ENCODE measurements at places on chromosomes 7 and 10.

GRCh38 chr10:8312781-8313180 is 258.3 kb downstream of the GATA3 start:
- no peak for DNase-seq

DNA sequence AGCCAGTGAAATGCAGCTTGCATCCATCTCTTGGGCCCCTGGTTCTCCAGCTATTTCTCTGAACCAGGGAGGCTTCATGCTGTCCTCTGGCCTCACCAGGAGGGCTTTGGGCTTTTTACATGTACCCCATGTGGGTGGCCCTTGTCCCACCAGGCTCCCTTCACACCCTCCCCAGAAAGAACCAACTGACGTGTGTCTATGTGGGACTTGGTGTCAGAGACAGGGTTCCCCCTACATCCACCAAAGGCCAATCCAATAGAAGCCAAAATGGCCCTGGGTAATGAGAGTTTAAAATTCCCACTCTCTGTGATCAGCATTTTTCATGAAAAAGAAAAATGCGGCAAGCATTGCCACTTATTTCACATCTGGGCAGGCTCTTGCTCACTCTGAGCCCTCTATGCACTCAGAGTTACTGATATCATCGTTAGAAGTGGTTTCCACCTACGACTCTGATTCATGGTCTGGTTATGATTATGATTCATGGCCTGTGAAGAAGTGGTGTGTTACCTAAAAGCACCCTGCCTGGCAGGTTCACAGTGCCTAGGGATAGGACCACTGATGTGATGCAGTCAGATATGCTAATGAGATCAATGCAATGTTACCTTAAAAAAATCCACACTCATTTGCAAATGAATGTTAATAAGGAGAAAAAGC is 133.5 kb downstream of the BUB3 start:
- no peak for DNase-seq

- no peak for DNase-seq
Measured at GRCh38 chr7:134925766-134926165, 60.5 kb upstream of the AGBL3 start.

- DNase-seq = no peak
Measured at GRCh38 chr10:3036155-3037021, 31.0 kb upstream of the PFKP start.

DNA sequence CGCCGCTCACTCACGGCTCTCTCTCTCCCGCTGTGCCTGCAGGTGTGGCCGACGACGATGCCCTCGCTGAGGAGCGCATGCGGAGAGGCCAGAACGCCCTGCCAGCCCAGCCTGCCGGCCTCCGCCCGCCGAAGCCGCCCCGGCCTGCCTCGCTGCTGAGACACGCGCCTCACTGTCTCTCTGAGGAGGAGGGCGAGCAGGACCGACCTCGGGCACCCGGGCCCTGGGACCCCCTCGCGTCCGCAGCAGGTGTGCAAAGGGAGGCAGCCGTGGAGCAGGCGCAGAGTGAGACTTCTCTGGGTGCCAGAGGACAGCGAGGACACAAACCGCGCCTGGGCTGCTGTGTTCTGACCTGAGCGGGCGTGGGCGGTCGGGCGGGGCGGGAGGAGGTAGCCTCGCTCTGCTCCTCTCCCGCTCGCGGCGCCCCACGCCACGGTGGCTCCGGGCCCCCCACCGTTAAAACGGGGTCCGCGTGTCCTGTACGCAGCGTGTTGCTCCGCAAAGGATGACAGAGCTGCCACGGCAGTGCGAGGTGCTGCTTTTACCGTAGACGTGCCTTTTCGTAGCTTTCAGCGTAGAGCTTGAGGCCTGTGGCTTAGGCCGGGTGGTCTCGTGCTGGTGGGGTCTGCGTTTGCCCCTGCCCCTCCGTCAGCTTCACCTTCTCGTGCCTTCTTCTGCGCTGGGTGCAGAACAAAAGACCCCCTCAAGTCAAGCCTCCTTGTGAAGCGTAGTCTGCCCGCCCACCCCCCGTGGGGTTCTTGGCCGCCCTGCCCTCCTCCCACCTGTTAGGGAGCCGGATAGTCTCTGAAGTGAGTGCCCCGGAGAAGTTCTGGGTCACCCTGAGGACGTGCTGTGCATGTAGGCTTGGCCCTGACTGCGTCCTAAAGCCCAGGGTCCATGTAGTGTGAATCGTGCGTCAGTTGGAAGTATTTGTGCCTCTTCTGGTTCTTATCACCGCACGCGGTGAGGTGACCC is 73.2 kb downstream of the DNAJB6 start:
- no peak for DNase-seq

DNA sequence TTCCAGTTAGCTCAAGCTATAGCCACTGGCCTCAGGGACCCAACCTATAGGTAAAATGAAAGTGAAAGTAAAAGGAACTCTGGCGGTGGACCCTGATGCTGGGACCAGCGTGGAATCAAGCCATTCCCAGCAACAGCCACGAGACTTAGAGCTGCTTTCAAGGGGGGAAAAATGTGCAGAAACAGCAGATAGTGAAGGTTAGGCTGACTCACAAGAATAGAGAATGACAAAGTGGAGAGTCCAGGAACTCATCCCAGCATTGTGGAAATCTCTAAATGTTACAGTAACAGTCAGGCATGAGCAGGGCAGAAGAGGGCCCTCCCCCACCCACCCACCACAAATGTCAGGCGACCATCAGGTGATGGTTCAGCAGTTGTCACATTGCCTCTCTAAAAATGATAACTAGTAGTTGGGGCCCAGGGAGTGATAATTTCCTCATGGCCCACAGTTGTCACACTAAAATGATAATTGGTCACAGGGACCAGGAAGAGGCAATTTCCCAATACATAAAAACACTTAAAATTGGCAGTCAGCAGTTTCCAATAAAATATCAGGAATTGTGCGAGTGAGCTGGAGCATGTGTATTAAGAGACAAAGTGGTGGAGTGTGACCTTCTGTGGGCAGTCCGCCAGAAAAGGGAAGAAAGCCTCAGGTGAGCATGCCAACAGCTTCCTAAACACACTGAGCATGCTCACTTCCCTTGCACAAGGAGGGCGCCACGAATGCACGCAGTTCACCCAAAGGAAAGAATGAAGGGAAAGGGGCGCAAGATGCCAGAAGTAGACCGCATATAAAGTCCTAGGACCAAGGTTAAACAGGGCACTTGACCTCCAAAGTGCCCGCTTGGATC is 129.8 kb upstream of the PPP1R3A start:
- no peak for DNase-seq

GRCh38 chr10:101841826-101842225 is 1.8 kb downstream of the KCNIP2 start:
- no peak for DNase-seq

DNA sequence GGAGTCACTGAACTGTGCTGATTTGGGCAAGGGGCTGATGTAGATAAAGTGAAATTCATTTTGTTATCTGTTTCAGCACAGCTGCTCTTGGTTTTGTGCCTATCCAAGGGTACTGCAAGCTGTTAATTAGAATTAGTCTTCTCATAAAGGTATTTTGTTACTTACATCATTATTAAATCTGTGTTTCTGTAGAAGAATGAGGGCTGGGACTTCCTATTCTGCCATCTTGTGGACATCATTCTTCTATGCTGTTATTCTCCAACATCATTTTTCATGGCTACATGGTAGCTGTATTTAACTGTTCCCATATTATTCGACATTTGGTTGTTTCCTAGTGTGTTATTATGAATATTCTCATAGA is 76.2 kb upstream of the CCDC71L start:
- DNase-seq = no peak

DNA sequence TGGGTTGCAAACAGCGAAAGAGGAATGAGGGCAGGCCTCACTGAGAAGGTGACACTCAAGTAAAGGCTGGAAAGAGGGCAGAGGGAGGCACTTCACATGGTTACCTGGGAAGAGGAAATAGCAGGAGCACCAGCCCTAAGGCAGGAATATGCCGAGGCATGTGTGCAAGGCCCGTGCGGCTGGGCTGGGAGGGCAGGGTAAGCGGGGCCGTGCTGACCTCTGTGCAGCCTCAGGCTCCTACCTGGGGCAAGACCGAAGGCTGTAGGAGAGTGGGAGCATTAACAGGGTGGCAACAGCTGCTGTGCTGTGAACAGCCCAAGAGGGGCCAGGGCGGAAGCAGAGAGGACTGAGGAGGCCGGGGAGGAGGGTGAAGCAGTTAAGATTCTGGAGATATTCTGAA is 24.0 kb upstream of the SH3PXD2A start:
- DNase-seq = no peak

GRCh38 chr7:100682228-100682741 is 8.7 kb downstream of the GNB2 start:
- no peak for DNase-seq

- DNase-seq = no peak
Measured at GRCh38 chr10:30098629-30099028, 39.2 kb upstream of the JCAD start.

DNA sequence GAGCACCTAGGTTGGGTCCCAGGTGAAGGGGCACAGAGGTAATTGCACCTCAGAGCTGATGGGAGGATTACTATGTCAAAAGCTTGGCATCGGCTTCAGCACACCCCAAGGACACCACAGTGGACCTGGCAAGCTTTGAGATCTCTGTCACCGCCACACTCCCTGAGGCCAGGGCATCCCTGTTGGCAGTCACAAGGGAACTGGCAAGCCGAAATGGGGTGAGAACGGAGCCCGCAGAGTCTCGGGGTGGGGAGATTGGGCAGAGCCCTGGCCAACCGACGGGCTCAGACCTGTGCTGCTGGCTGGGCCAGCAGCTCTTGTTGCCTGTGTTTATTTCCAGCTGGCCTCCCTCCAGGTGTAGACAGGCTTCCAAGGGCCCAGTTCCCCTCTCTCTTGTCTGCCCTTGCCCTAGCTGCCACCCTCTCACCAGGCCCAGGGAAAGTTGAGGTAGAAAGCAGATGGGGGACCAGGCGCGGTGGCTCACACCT is 2.5 kb downstream of the HSPB1 start:
- no peak for DNase-seq

DNA sequence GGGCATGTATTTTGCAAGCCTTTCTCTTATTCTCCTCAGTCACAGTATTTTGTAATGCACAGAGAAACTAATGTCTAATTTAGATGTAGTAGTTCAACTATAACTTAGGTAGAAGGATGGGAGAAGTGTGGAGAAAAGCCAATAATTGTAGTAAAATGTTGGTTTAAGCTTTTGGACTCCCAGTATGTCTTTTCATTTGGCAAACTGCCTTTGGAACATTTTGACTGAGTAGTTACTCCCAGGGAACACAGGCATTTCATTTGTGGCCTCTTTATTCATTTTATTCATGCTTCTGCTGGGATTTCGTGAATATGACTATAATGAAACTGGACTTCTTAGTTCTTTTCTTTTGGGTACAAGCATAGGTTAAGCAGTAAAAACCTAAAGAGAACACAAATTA is 79.0 kb downstream of the EXOC4 start:
- DNase-seq = no peak

DNA sequence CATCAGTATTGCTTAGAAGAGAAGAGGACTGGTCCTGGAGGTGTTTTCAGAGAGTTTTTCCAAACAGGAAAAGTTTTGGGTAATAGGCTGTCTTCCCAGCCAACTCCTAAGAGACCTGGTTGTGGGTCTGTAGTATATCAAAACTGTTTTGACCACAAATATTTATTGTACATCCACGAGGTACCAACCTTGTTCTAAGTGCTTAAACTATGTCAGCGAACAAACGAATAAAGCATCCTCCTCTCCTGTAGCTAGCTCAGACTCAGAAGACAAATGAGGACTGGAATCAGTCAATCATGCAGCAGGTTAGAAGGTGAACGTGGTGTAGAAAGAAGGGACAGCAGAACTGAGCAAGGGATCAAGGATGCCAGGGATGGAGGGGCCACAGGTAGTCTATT is 61.6 kb upstream of the MKI67 start:
- no peak for DNase-seq

GRCh38 chr10:46097576-46098317 is 51.7 kb upstream of the MSMB start:
- DNase-seq = no peak

DNA sequence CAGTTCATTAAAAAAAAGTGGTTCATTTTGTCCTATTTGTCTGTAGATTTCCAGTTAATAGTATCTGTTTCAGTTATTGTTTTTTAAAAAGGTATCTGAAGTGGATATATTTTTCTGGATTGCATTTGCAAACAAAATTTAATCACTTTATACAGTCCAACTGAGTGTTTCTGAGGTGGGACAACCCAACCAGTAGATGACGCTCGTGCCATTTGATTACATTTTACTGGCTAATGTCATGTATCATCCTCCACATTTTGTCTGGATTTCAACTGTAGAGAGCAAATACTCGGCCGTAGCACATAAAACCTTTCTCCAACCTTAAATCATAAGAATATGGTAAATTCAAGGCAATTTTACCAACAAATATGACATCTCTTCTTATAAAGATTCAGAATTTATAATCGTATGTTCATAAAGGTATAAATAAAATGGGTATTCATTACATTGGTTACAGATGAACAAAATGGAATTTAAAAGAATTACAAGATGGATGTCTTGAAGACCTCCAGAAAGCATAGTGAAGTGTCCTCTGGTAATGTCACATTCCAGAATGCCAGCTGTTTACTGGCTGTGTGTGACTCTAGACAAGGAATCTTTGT is 789.0 kb downstream of the PHTF2 start:
- DNase-seq = no peak

- DNase-seq = no peak
Measured at GRCh38 chr7:132430041-132430855, 146.0 kb downstream of the PLXNA4 start.

DNA sequence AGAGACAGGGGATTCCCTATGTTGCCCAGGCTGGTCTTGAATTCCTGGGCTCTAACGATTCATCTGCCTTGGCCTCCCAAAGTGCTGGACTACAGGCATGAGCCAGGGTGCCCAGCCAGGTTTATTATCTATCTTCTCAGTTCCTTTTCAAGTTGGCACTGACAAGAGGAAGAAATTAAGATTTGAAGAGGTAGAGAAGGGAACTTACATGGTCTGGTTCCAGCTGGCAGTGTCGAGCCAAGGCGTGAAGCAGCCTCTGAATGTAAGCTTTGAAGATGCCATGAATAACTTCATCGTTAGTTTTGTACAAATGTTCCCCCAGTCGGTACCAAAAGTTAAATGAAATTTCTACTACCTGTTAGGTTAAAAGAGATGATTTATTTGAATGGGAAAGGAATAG is 57.7 kb downstream of the TNPO3 start:
- DNase-seq = no peak

GRCh38 chr10:97575127-97575668 is 2.6 kb downstream of the ANKRD2 start:
- no peak for DNase-seq

DNA sequence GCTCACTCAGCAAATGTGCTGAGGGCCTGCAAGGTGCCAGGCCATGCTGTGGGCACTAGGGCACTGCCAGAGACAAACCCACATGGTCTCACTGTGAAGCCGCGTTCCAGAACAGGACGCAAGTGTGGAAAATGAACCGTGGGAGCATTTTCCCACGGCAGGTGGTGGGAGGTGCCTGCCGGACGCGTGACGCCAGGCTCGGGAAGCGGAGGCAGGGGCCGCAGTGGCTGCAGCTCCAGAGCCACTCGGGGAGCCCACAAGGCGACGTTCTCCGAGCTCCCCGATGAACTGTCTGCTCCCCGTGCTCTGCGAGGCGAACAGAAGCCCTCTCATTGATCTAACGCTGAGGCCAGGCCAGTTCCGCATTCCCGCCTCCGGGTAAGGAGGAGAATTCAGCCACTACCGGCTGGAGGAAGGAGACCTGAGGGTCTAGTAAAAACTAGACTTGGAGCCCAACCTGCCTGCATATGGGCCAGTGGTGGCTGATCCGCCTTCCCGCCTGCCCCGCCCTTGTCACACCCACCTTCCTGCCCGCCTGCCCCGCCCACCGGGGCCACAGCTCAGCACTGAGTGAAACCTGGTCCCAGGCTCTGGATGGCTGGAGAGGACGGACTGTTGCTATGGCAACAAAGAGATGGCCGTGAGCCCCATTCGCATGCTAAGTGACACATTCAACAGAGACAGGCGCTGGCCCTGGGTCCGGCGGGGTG is 13.1 kb downstream of the ADGRA1 start:
- no peak for DNase-seq
